ENCODE measurements at places on chromosomes 5 and 9.

GRCh38 chr5:35458824-35459207 lies 158.8 kb upstream of the SPEF2 start:
- DNase-seq = no peak

DNA sequence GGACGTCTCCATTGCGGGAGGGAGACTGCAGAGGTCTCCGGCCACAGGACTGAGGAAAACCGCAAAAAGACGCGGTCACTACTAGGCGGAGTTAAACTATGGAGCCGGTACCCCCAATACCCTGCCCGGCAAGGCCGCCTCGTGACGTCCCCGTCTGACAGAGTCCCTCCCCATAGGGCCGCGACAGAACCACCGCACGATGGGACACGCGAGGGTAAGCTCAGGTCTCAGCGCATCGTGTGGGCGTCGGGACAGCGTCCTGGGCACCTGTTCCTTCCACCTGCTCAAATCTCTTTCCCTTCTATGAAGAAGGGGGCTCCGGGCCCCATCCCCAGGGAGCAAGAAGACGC lies 35.2 kb upstream of the GLDC start:
- peak; percentile 34 for DNase-seq

DNA sequence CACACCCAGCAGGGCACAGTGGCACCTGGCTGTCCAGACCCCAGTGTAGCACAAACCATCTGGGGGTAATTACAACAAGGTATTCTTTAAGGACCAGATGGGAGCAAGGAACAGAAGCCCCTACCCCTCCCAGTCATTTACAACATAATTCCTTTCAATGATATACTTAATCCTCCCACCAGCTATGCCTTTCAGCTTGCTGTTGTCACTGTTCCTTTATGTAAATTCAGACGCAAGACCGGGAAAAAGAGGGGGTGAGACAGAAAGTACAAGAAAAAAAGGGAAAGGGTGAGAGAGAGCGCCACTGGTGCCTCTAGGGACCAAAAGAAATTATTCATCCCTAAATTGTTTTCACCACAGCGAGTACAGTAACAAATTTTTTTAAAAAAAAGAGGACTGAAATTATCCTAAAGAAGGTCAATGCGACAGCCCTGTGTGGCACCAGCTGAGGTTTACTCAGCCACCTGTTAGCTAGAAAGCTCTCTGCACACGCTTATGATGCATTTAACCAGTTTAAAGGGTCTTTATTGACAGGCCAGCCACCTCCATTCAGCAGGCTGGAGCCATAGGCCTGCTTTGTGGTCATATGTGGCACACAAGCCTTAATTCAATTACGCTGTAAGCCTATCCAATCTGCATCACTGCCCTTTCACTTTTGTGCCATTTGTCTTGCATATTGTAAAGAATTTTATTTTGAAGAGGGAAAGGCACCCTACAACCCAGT lies 210.2 kb upstream of the ISL1 start:
- no peak for DNase-seq

DNA sequence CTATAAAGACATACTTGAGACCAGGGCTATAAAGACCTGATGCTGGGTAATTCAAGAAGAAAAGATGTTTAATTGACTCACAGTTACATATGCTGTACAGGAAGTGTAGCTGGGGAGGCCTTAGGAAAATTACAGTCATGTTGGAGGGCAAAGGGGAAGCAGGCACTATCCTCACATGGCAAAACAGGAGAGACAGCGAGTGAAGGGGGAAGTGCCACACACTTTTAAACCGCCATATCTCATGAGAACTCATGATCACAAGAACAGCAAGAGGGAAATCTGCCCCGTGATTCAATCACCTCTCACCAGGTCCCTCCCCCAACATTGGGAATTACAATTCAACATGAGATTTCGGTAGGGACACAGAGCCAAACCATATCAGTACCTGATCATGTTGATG lies 89.9 kb upstream of the ADAMTSL1 start:
- DNase-seq = no peak

- no peak for DNase-seq
Measured at GRCh38 chr5:104299998-104300706, 737.6 kb upstream of the NUDT12 start.

GRCh38 chr5:9429691-9430215 lies 116.1 kb downstream of the SEMA5A start:
- DNase-seq = no peak

DNA sequence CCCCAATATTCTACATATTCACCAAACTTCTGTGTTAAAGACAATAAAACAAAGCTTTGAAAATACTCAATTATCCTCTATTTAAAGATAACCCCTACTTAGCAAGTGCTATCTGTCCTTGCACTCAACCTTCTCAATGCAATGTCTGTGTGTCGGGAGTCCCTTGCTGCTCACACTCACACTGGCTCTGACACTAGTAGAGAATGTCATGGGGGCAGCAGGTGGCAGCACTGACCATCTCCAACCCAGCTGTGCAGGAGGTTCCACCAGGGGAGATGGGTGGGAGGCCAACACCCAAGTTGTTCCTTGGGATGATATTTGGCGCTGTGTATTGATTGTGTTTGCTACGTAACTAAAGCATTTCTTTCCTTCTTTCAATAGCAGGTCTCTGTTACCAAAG lies 59.4 kb upstream of the SIMC1 start:
- DNase-seq = no peak

DNA sequence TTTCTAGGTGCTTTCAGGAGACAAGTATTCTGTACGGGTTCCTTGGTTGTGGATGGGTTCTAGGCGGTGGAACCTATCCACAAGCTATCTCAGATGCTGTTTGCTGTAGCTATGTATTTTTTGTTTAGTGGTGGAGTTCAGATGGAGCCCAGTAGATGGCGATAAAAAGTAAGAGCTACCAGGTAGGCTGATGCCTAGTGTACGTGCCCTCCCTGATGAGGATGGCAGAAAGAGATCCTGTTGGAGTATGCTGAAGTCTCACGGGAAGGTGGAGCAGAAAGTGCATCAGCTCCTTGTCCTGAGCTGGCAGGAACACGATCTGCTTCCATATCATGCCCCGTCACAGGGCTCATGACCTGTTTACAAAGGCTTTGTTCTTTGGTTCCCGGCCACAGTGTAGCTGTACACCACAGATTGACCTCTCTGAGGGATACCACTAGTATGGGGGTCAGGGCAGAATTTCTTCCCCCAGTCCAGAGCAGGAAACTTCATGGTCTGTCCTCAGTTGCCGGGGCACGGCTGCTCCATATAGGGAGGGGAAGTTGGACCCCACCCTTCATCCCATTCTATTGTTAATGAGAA lies 12.6 kb upstream of the UGT3A2 start:
- DNase-seq = peak; percentile 71

- DNase-seq = no peak
Measured at GRCh38 chr9:135757356-135757755, 55.4 kb downstream of the KCNT1 start.

- no peak for DNase-seq
Measured at GRCh38 chr9:99244344-99245260, 22.5 kb downstream of the SEC61B start.

- peak; percentile 7 for DNase-seq
Measured at GRCh38 chr9:29514336-29514735, 1941.1 kb upstream of the C9orf72 start.

DNA sequence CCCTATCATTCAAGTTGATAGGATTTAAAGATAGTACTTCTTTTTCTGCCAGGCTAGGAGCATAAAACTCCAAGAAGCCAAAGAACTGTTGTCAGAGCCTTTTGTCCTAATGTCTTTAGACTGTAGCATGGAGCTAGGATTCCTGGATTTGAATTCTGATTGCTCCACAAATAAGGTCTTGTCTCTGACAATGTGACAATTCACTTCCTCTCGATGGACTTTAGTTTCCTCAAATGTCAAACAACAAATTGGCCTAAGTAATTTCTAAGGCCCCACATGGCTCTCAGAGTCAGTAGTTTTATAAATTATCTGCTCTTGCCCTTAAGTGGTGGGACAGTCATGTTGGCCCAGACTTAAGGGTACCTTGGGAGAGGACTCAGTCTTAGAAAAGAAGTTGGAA lies 36.7 kb downstream of the RFK start:
- no peak for DNase-seq

- DNase-seq = peak; percentile 19
Measured at GRCh38 chr5:79829260-79829659, 139.6 kb downstream of the CMYA5 start.

GRCh38 chr5:146340260-146341081 lies 1.8 kb downstream of the POU4F3 start:
- DNase-seq = peak; percentile 66

DNA sequence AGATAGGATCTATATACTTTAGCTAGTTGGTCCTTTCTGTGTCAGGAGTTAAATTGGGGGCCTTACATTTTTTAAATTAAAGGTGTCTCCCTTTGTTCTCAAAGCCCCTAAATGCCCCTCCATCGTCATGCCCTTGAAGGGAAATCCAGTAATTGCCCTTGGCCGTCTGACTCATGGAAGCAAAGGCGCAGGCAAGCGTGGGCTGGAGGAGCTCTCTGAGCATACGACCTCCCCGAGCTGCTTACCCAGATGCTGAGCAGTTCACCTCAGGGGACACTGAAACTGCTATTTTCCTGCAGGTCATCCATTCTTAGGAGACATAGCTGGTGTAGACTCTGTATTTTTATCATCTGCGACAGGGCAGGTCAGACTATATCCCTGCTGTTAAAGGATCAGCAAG lies 23.0 kb downstream of the PCSK1 start:
- DNase-seq = no peak

DNA sequence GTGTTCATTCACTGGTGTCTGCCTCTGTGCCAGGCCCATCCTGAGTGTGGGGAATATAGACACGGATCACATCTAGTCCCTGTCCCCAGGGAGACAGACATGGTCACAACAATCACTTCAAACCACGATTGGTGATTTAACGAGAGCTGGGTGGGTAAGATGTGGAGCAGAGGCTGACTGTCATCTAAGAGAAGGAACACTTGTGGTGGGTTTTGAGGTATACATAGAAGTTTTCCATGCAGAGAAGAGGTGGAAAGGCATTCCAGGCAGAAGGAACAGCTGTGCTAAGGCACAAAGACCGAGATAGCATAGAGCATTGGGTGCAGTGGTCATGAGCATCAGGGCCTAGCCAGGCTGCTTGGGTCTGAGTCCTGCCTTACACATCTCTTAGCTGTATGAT lies 22.7 kb upstream of the WDR38 start:
- DNase-seq = no peak

GRCh38 chr5:132493241-132493640 lies 2.7 kb upstream of the IRF1 start:
- DNase-seq = no peak

GRCh38 chr5:38725371-38725865 lies 120.4 kb upstream of the OSMR start:
- DNase-seq = peak; percentile 29

- DNase-seq = no peak
Measured at GRCh38 chr9:34557426-34558321, 31.9 kb downstream of the CNTFR start.

DNA sequence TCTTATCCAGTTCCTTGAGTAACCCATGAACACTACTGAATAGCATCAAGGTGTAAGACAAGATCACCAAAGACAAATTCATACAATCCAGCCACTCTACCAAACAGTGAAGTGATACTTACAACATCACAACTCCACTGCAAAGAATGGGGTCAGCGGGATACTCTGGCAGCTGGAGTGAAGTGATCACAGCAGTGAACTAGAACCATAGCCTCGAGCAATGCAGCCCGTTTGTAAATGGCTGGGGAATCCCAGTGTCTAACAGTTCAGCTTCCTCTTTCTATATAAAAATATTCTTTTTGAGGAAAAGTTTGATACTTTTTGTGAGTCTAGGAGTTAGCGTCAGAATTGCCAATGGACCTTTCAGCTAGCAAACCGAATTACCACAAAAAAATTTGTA lies 515.2 kb downstream of the ZNF608 start:
- DNase-seq = no peak

- no peak for DNase-seq
Measured at GRCh38 chr5:135072387-135073281, 38.6 kb upstream of the PITX1 start.

GRCh38 chr5:2149195-2149539 lies 266.4 kb upstream of the IRX4 start:
- DNase-seq = peak; percentile 80

DNA sequence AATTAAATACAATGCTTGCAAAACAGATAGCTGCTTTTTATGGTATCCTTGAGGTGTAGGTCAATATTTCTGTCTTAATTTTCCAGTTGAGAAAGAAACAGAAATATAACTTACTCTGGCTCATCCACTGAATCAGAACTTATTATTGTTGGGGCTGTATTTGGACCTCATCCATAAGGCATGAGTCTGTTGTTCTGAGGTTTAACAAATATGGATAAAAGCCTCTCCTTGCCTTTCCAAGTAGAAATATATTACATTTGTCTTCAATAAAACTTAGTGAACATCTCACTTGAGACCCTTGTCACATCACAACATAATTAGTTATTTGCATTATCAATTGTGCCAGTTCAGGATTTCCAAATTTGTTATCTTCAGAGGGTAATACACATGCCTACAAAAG lies 525.8 kb downstream of the AGTPBP1 start:
- DNase-seq = no peak

DNA sequence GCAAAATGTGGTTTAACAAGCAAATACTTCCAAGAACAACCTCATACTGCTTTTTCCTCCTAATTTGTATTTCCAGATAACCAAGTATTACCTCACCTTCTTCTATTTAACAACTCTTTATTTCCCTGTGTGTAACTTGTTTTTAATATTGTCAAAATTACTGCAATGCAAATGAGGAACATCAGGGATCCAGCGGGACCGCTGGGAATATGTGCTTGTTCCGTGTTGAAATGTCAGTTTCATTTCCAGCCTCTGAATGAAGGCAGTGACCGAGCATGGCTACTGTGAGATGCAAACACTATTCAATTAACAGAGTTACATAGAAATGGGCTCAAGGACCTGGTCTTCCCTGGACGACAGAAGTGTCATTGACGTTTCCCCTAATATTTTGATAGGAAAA lies 110.8 kb upstream of the CTSL start:
- no peak for DNase-seq

GRCh38 chr5:685262-686171 lies 7.6 kb downstream of the TPPP start:
- no peak for DNase-seq

- DNase-seq = no peak
Measured at GRCh38 chr5:122014236-122014935, 52.6 kb downstream of the SRFBP1 start.

DNA sequence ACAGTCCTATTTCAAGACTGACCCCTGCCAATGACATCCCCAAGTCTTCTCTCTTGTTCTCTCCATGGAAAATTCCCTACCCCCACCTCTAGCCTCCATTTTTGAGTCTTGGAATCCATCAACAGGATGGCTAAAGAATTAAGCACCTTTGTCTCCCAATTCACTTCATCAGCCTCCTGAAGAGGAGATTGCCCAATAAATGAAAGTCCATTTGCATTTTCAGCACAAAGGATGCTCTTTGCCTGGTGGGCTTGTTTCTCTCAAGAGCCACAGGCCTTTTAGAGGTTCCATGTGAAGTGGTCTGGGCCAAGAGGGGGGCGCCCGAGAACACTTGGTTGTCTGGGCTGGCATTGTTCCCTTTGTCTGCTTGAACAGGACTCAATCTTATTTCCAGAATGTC lies 12.6 kb downstream of the HSD17B3 start:
- no peak for DNase-seq

All from choroid plexus epithelial cell (primary cell).